ENCODE measurements at places on chromosomes 12 and 14.

DNA sequence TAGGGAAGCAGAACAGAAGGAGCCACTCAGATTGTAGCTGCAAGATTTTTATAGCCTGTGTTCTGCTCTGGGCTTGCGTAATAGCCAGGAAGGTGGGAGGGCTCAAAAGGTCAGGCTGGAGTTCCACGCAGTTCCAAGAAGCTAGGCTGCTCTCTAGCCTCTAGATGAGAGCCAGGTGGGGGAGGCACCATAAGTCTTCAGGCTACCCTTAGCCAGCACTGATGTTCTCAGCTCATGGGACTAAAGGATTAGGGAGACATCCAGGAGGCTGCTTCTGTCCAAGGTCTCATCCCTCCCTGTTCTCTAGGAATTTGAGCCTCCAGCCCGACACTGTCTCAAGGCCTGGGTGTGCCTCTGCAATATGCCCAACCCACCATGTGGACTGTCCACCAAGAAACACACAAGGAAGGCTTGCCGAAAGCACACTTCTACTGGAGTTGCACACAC, 1.7 kb downstream of the LMBR1L start:
- DNase-seq: no peak

- DNase-seq: no peak
These were observed 104.5 kb downstream of the ESRRB start for GRCh38 chr14:76480426-76480825.

GRCh38 chr14:101594511-101595148, 33.3 kb downstream of the DIO3 start:
- DNase-seq: no peak

DNA sequence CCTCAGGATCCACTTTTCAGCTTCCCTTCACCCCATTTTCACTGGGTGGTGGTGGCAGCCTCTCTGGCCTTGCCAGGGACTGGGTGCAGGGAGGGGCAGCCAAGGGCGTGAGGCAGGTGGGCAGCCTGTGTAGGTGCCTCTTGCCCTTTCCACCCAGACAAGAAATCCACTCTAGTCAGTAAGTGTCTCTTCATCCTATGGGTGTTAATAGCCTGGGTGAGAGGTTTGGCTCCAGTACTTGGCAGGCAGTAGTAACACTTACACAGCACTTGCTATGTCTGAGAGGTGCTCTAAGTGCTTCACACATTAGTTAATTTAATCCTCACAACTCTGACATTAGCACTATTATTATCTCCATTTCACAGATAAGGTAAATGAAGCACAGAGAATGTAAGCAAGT, 171.9 kb downstream of the EMP1 start:
- DNase-seq: no peak

GRCh38 chr12:121090586-121091514, 41.8 kb upstream of the P2RX7 start:
- no peak for DNase-seq

DNA sequence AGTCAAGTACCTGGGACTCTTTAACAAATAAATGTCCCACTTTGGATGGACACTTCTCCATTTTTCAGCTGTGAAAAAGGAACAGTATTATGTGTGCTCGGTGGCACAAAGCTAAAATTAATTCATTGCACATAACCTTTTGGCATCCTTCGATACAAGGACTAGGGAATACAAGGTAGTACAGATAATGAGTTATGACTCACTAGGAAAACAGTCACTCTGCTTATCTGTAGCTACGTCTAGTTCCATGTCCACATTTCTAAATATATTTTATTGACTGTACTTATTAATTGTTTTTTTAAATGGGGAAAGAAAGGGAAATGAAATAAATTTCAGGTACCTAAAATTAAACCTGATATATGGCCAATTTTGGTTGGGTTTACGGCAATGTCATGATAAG, 35.2 kb upstream of the RIC8B start:
- no peak for DNase-seq

DNA sequence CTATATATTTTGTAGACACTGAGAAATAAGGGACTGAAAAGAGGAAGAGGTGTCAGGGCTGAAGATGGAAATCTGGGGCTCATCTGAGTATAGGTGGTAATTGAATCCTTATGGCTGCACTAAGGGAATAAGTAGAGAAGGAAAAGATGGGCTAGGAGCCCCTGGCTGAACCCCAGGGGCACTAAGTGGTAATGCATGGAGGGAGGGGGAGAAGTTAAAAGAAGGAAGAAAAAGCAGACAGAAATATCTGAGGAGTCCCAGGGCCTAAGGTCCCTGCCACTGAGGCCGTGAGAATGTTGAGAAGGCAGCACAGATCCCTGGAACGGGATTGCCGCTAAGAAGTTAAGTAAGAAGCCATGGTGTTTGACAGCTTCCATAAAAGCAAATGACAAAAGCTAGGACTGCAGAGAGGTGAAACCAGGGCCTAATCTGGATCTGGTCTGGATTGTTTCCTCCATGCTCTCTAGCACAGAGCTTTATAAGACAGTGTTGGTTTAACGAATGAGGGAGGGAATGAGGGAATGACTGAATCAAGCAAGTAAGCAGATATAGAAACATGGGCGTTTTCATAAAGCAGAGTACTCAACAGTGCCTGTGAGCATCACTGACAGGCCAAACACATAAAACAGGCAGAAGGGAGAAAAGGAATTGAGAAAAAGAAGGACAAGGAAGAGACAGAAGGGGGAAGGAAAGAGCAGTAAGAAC, 92.9 kb downstream of the HMGA2 start:
- DNase-seq: no peak

DNA sequence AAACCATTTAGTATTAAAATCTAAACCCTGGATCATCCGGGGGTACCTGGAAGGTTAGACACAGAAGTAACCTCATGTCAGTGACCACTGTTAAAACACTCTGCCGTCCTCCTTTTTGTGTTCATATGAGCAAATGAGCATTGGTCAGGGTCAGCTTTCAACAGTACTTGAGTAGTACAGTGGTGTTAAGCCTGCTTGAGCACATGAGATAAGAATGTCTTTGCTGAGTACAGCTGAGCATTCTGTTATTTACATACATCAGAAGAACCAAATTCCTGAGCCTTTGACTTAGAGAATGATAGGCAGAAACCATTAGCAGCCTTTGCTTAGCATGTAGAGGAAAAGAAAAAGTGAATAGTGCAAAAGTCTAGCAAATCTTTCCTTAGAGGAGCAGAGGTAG, 38.6 kb upstream of the LRTM2 start:
- DNase-seq: no peak

GRCh38 chr12:112838731-112839130, 47.2 kb downstream of the RPH3A start:
- no peak for DNase-seq

GRCh38 chr12:16492240-16492639, 113.7 kb downstream of the LMO3 start:
- DNase-seq: no peak

DNA sequence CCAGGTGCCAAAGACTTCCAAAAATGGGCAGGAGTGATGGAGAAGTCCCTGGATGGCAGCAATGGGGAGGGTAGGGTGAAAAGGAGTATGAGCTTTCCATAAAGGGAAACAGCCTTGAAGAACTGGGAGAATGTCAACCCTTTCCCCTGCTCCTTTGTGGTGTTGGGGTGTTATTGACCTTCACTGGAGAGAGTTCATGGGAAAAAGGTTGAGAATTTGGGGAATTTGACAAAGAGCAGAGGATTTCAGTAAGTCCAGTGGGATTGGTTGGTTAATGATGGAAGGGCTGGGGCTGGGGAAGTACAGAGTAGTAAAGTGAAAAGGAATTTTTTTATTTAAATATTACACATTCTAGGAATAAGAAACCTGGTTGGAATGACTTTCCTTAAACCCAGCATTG, 116.6 kb downstream of the ERC1 start:
- DNase-seq: no peak

Data from stimulated activated CD8-positive, alpha-beta memory T cell treated with anti-CD3 and anti-CD28 coated beads, Interleukin-4, amount 100 ng/mL, for 24 hours (primary cell).